Stimulated activated CD4-positive, alpha-beta T cell treated with anti-CD3 and anti-CD28 coated beads, TNF-alpha, amount 100 ng/mL, for 1 hour (primary cell): ENCODE measurements at places on chromosomes 6 and 20.

- no peak for DNase-seq
Measured at GRCh38 chr6:123224077-123224476, 228.0 kb downstream of the CLVS2 start.

DNA sequence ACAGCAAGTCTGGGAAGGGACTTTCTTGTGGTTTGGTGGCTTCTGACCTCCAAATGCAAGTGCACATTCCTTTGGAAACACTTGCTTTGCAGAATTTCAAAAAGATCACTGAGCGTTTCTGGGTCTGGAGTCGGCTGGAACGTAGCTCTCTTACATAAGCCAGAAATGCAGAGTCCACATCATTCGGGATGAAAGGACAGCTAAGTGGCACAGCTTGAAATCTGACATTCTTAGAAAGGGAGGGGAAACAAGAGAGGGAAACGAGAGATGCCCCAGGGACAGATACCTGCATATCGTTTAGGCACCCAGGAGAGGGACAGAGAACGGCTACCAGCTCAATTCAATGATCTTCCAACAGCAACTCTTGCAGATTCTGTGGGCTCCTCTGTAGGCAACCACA is 118.7 kb downstream of the NFATC2 start:
- DNase-seq: no peak

- no peak for DNase-seq
Measured at GRCh38 chr20:2799271-2799670, 1.2 kb downstream of the CPXM1 start.

- DNase-seq: no peak
Measured at GRCh38 chr6:5997420-5997987, 9.2 kb downstream of the NRN1 start.

DNA sequence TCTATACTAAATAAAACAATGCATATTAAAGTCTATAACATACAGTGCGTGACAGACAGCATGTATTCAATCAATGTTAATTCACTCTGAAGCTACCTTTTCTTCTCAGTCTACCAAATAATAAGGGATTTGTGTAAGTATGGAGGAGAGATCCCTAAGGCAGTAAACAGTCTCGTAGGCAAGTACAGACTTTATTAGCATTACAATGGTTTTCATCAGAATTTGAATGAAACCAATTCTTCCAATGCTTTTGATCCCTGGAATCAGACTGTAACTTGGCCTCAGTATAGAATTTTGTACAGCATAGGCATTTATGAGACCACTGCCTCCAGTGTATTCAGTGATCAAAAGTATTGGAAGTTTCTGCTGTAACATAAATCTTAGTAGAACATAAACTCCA is 19.5 kb downstream of the LYRM4 start:
- DNase-seq: no peak

DNA sequence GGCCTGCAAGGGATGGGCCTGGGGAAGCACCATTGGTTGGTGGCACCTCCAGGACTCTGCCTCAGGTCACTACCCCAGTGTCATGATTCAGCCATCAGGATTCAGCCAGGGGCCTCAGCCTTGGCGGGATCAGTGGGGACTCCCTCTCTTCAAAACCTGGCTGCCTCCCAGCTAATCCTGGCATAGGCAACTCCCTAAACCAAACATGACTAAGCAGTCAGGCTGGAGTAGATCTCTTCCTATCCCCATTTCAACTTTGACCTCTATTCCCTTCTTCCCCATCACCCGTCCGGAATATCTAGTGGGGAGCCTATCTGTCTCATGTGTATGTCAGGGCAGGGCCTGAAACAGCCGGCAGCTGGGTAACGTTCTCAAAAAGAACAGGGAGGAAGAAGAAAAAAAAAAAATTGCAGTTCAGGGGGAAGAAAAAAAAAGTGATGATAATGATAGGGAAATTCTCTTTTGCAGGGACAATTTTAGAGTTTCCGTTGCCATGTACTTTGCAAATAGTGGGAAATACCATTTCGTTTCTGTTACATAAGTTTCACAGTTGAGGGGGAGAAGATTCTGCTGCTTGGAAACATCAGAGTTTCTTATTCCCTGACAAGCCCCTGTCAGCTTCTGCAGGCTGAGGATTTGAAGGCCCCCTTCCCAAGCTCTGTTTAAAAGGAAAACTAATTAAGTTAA is 4.1 kb upstream of the PREX1 start:
- no peak for DNase-seq

DNA sequence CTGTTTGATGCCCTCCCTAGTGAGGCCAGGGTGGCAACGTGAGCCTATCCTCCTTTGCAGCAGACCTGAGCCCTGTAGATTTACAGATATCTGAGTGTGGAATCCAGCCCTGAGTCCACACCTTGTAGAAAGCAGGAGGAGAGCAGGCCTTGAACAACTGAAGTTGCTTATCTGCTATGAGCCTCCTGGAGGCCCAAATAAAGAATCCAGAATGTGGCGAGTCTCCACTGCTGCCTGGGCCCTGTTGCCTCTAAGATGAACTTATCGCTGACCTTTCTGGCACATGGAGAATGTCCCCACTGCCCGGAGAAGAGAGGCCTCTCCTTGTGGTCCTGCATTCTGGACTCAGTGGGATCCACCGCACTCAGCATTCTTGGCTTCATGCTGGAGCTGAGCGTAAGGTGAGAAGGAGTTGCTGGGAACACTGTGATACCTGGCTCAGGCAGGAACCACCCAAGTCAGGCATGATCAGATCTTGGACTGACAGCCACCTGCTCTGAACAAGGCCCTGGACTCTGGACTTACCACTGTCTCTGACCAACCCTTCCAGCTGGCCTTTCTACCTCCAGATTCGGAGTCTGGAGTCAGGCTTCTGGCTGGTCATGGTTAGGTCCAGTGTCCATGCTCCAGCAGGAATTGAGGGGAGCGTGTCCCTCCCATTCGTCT is 5.8 kb upstream of the MANBAL start:
- DNase-seq: no peak

- DNase-seq: no peak
Measured at GRCh38 chr6:131754715-131755567, 44.1 kb upstream of the CTAGE9 start.

DNA sequence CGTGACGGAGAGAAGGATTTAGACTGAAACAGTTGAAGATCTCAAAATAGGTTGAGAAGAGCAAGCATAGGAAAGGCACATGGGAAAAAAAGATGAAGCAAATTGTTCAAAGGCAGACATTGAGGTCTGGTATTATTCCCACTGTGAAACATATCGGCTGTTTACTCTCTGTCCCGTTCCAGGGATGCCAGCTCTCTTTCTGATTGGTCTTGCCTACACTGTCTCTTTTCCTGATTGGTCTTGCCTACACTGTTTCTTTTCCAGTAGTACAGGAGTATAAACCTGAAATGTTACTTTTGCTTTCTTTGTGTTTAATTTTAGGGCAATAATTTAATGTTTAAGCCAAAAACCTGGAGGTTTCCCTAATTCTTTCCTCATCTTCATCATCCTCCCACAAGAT is 226.5 kb upstream of the MCHR2 start:
- no peak for DNase-seq

GRCh38 chr20:50053362-50054230 is 59.4 kb downstream of the UBE2V1 start:
- no peak for DNase-seq

DNA sequence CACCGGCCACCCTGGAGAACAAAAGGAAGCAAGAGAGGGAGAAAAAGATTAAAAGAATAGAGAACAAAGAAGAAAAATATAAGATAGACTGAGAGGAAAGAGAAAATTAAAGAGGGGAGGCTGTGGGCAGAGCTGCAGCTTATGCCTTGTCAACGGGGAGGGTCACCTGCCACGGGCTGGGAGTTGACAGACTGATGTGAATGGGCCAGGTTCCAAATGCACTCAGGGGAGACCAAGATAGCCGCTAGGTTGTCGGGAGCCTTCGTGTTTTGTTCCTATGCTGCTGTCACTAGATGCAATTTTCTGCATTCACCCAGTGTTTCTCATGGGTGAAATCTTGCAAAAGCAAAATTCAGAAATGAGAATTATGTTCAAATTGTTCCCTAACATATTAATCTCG is 119.6 kb upstream of the MTHFD1L start:
- no peak for DNase-seq

DNA sequence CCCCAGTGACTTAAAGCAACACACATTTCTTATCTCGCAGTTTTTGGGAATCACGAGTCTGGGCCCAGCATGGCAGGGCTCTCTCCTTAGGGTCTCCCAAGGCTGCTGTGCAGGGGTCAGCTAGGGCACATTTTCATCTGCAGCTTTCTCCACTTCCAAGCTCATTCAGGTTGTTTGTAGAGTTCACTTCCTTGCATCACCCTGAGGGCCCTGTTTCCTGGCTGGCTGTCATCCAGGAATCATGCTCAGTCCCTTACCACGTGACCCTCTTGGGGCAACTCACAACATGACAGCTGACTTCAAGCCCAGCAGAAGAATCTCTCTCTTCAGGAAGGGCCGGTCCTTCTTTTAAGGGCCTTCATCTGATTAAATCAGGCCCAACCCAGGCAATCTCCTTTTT is 21.3 kb downstream of the SNAP25 start:
- no peak for DNase-seq

DNA sequence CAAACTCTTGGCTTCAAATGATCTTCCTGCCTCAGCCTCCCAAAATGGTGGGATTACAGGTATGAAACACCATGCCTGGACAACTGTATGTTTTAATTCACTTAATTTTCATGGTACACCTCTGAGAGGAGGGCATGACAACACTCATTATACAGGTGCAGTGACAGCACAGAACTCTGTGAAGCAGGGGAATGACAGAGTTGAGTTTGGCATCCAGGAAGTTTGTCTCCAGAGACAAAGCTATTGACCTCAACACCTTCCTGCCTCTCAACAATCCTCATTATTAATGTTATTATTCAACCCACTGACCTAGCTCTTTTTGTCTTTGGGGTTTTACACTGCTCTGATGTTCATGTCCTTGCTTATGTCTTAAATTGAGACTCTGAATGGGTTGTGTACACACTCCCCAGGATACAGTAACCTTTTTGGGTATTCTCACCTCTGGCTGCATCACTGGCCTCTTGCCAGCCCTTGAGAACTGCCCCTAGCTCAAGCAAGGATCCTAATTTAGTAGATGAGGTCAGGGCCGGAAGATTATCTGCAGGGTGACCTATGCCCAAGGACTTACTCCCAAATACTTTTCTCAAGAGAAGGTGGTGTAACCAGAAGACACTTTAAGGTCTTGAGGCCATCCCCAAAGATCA is 13.0 kb upstream of the IER3 start:
- DNase-seq: no peak

DNA sequence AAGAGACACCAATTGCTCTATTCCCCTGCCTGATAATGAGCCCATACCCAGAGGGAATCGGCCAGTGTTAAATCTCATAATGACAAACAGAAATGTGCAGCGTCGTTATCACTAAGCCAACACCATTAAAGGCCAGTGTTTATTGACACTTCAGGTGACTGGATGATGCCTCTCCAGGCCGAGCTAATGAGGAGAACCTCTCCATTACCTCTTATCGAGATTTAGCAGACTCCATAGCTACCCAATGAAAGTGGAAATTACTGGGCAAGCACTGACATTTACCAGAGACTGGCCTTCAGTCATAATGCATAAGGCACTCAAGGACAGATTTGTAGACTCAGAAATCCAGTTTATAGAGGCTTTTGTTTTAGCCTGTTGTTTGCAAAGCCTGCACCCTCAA is 669.5 kb downstream of the MAFB start:
- DNase-seq: no peak

DNA sequence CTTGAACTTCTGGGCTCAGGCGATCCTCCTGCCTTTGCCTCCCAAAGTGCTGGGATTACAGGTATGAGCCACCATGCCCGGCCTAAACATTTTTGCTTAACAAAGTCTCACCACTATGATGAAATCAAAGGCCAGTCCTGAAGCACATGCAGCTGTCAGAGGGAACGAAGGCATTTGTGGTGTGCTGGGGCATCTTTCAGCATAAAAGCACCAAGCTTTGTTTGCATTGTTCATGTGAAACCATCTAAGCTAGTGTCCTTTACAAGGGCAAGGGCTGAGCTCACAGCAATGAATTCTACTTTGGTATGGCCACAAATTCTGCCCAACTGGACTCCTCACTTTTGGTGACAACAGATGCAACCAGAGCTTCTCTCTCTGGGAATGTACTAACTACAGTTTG is 66.8 kb downstream of the ZFP64 start:
- no peak for DNase-seq

DNA sequence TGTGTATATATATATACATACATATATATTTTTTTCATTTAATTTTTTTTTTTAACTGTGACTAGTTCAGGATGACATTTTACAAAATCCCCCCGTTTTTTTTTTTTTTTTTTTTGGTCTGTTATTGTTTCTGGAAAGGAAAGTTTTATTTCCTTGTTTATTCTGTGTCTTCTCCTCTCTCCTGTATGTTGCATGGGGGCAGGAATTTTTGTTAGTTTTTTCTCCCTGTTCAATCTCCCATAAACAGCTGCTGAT is 32.4 kb upstream of the TXLNB start:
- no peak for DNase-seq

- DNase-seq: no peak
Measured at GRCh38 chr6:110050440-110050813, 72.3 kb downstream of the GPR6 start.

DNA sequence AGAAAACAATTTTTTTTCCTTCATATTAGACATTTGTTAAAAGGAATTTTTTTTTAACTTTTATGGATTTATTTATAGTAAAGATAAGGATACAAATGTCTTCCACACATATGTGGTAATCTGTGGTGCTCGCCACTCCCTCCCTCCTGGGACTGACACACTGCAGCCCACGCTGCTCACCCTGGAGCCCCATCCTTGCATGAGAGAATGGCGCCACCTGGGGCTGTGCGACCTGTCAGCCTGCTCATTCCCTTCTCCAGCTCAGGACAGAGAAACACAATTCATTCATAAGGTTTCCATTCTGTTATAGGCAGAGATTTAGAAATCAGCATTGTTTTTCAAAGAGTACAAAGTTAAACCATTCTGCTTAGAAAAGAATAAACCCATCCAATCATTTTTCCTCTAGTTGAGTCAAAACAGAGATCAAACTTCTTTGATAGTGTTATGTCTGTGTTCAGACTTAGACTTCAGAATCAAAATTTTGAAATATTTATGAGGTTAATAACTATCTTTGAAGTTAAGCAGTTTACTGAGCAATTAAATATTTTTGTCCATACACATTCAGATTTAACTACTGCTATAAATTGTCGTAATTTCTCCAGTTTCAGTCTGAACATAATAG is 42.8 kb upstream of the DYNLRB1 start:
- DNase-seq: no peak

- DNase-seq: no peak
Measured at GRCh38 chr6:25035174-25035511, 99.4 kb upstream of the RIPOR2 start.

- no peak for DNase-seq
Measured at GRCh38 chr6:14758421-14759081, 487.3 kb upstream of the JARID2 start.

GRCh38 chr6:11044712-11045167 is 635 bp upstream of the ELOVL2 start:
- no peak for DNase-seq
